Mesangial cell (primary cell): ENCODE measurements at places on chromosomes 12 and 14. TPM values are rescaled to one million over a fixed set of nuclear protein-coding genes. Genes with fewer than 3 reads are reported as not detected.

Gene LACRT
- total RNA-seq = not detected in 2 replicates

Gene ARMH4
- 10.3 and 15.8 TPM in 2 replicates for total RNA-seq

Gene C14orf132
- total RNA-seq = 2.1 and 5.7 TPM in 2 replicates

Gene FOXA1
- 0.16 and 0.63 TPM in 2 replicates for total RNA-seq

Gene HDAC7
- 65.0 and 83.5 TPM in 2 replicates for total RNA-seq

Gene OLR1
- total RNA-seq = 0.51 and 1.5 TPM in 2 replicates

Gene C12orf57
- total RNA-seq = 147 and 190 TPM in 2 replicates

Gene KRT73
- total RNA-seq = not detected in 2 replicates

Gene HOXC12
- not detected in 2 replicates for total RNA-seq

Gene KLHDC1
- 0.38 and 0.49 TPM in 2 replicates for total RNA-seq

Gene SLC10A1
- total RNA-seq = not detected in 2 replicates

Gene GALNT8
- total RNA-seq = not detected in 2 replicates

Gene NRIP2
- total RNA-seq = under 0.01 TPM in 1 of 2 replicates, not detected in the other

Gene NTS
- not detected in 2 replicates for total RNA-seq

Gene C12orf54
- not detected in 2 replicates for total RNA-seq

Gene SLC4A8
- total RNA-seq = 1.1 and 1.3 TPM in 2 replicates

Gene OR4K5
- not detected in 2 replicates for total RNA-seq

Gene HCAR3
- total RNA-seq = 0.16 TPM in 1 of 2 replicates, not detected in the other

Gene ASPG
- total RNA-seq = under 0.01 TPM in 1 of 2 replicates, not detected in the other

Gene KLHL33
- 0.25 TPM in 1 of 2 replicates, not detected in the other for total RNA-seq

Gene LRRC9
- not detected in 2 replicates for total RNA-seq

Gene CD27
- total RNA-seq = 0.51 TPM in 1 of 2 replicates, not detected in the other

Gene SYNE2
- 33.6 and 65.3 TPM in 2 replicates for total RNA-seq

Gene TEDC1
- 4.3 and 44.2 TPM in 2 replicates for total RNA-seq

Gene KRT78
- not detected in 2 replicates for total RNA-seq

Gene BLOC1S1
- total RNA-seq = 160 and 169 TPM in 2 replicates

Gene BATF
- total RNA-seq = not detected in 2 replicates

Gene SPIC
- total RNA-seq = not detected in 2 replicates

Gene SERPINA1
- 5.1 and 10.3 TPM in 2 replicates for total RNA-seq
